Ureter (tissue), 1 donor: ENCODE measurements at places on chromosomes 5 and 9. TPM values are rescaled to one million over a fixed set of nuclear protein-coding genes. Genes with fewer than 3 reads are reported as not detected.
A peak's percentile ranks its signal among the peaks of the same experiment; 100 is the strongest.

The PCDHA3 gene
- total RNA-seq = 0.31 TPM

DNA sequence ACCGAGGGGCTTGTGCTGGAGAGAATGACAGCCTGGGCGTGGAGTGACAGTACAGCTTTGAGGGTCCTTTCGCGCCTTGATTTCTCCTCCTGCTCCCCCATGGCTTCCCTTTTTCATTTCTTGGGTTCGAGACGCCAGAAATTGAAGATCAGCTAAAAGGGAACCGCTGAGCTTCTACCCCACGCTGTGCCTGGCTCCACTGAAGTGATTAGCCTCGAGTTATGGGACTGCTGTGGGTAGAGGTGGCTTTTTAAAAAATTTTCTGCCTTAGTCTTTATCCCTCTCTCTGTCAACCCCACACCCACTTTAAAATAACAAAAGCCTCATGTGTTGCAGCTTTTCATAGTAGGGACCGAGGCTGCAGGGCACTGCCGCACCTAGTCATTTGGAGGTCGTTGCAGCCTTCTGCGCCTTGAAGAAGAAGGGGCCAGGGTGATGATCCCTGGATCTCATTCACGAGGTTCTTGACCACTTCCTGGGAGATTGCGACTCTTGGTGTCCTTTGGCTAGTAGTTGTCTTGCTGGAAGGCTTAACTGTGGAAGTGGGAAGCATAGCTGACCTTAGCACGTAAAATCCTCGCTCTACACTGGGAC lies 603 bp downstream of the PPIP5K2 start:
- no peak for DNase-seq

- DNase-seq = no peak
These were observed 428.3 kb downstream of the KIF4B start for GRCh38 chr5:155441849-155442248.

DNA sequence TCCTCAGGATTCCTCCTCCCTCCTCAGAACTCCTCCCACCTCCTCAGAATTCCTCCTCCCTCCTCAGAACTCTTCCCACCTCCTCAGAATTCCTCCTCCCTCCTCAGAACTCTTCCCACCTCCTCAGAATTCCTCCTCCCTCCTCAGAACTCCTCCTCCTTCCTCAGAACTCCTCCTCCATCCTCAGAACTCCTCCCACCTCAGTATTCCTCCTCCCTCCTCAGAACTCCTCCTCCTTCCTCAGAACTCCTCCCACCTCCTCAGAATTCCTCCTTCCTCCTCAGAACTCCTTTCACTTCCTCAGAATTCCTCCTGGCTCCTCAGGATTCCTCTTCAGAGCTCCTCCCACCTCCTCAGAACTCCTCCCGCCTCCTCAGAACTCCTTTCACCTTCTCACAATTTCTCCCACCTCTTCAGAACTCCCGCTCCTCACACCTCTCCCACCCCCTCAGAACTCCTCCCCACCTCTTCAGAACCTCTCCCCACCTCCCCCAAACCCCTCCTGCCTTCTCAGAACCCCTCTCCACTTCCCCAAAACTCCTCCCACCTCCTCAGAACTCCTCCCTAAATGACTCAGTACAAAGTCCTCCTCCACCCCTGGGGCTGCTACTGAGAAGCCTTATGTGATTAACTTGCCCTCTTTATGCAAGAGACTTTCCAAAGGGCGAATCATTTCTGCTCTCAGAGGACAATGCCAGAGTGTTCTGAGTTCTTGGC lies 23.2 kb downstream of the SLC46A2 start:
- DNase-seq = no peak

GRCh38 chr5:1002836-1003235 lies 5.8 kb upstream of the NKD2 start:
- peak; percentile 38 for DNase-seq

The SET gene
- total RNA-seq = 390 TPM

The STPG3 gene
- total RNA-seq = not detected

- DNase-seq = no peak
These were observed 20.0 kb downstream of the ERAP2 start for GRCh38 chr5:96896276-96896675.
